ENCODE measurements at places on chromosomes 6 and 20. TPM values are rescaled to one million over a fixed set of nuclear protein-coding genes. Genes with fewer than 3 reads are reported as not detected.

DNA sequence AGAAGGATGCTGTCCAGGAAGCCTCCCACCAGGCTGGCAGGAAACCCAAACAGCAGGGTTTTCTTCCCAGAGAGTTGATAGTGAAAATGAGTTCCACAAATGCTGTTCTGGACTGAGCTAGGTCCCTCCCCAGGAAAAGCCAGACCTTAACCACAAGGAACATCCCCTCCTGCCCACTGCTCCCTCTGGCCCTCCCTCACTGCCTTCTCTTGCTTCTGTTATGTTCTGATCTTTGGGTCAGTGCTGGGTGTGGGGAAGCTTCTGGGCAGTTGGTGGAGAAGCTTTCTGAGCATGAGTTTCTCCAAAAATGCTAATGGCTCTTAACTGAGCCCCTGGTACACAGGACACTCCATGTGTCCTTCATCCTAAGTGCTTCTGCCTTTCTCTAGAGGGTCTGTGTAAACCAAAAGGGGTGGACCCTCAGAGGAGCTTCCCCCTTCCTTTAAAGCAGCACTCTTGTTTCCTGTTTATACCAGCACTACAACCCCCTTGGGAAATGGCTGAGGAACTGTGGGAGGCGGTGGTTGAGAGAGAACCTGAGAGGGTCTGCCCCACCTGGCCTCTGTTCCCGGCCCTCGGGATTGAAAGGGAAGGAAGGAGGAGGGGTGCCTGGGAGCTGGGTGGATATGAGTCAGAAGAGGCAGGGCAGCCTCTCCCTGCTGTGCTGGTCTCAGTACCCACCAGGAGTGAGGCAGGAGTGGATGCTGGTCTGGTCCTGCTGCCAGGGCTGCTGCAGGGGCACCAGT lies 42.0 kb downstream of the CDS2 start:
- peak; percentile 72 for ATAC-seq

C20orf202 gene
- 0.24 TPM for total RNA-seq

GRCh38 chr6:115982453-115982852 lies 78.2 kb downstream of the FRK start:
- no peak for ATAC-seq

GRCh38 chr6:117446861-117447260 lies 21.1 kb upstream of the ROS1 start:
- no peak for ATAC-seq

HLA-DRB1 gene
- 17.3 TPM for total RNA-seq

OR2B6 gene
- not detected for total RNA-seq

- ATAC-seq = no peak
Measured at GRCh38 chr20:30281584-30282197, 975.8 kb upstream of the DEFB115 start.

ID4 gene
- total RNA-seq = 10.2 TPM

GRCh38 chr6:31378062-31378720 lies 21.2 kb upstream of the HLA-B start:
- ATAC-seq = no peak

COL19A1 gene
- 0.04 TPM for total RNA-seq

- ATAC-seq = no peak
Measured at GRCh38 chr20:23550227-23550626, 18.1 kb downstream of the CST9L start.

DNA sequence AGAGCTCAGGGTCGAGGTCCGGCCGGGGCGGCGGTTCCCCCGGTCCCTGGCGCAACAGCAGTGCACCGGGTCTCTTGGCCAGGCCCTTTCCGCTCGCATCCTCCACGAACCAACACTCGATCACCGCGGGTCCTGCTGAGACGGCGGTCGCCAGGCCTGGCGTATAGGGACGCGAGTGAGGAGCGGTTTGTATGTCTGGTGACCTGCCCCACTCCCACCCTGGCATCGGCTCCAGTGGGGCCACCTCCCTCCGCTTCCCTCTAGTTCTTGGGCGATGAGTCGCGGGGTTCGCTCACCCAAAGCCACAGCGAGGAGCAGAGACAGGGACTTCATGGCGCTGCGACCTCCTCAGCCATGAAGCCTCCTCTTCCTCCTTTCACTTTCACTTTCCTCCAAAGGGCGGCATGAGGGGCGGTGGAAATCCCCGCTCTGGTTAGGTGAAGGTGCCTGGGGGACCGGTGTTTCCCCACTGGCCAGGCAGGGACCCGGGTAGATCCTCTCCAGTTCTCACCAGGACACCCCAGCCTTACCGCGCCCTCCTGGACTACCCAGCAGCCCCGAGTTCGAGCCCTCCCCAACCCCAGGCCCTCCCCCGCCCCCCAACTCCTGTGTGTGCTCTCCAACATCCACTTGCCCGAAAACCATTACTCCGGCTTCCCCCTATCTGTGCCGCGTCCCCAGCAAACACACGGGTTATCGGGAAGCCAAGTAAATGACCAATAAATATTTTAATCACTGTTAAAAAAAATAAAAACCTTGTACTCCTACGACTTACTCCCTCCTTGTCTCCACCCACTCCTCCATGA lies at the start of gene TAPBP:
TAPBP (minus strand) TSS at position 370 of the 806 bp plus-strand sequence; CDS start at position 333, 37 bp downstream.
- ATAC-seq = peak; percentile 5

KIFC1 gene
- total RNA-seq = 19.0 TPM

- no peak for ATAC-seq
Measured at GRCh38 chr20:5829241-5829809, 79.1 kb downstream of the SHLD1 start.

DNA sequence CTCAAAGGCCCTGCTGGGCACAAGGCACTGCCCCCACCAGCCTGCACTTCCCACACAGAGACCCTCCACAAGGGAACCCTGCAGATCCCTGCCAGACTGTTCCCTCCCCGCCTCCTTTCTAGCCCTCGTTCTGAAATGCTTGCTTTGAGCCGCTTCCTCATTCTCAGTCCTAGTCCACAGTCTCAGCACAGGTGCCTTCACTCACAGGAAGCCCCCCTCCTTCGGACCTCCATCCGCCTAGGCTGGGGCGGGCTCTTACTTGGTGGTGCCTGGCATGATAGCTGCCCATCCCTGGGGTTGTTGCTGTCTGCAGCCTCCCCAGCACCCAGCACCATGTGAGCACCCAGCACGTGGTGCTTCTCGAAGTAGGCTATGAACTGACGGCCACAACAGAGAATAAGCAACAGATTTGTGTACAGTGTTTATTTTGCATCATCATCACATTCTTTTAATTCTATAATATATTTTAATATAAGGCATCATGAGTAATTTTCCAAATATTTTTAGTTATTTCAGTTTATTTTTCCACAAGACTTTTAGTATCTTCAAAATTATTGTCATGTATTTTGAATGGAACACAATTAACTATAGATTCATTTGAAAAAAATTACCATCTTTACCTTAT lies 12.3 kb downstream of the CST5 start:
- ATAC-seq = no peak

DNA sequence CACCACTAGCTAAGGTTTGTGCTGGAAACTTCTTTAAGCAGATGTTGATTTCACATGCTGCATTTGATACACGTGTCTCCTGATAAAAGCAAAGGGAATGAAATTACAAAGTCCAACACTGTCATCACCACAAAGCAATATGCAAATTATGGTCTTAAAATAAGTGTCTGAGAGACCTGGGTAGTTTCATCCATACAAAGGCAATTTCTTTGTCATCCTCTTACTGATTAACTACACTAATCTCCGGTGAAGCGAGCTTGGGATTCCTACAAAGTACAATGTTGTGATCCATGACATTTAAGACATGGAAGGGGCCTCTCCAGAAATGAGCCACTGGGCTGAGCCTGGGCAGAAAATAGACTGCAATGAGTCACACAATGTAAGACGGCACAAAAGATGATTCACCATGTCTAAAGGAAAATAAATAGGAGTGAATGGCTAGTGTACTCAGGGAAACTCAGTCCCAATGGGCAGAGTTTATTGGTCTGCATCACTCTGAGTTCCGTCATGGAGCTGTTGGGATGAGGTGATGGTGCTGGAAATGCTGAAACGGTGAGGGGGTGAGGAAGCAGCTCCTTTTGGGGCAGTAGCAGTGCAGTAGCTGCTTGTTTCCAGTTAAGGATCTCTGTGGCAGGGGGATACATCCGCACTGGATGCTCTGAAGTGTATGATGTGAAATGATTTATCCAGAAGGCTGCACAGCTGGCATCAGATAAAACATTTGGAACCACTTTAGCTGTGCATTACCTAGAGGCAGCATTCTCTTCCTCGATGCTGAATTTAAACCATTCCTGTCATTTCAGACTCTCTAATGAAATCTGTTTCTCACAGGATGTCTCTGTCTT lies 103.3 kb downstream of the IBTK start:
- ATAC-seq = peak; percentile 96

- no peak for ATAC-seq
Measured at GRCh38 chr6:25617997-25618396, 34.0 kb upstream of the SCGN start.

RAD21L1 gene
- not detected for total RNA-seq

DNA sequence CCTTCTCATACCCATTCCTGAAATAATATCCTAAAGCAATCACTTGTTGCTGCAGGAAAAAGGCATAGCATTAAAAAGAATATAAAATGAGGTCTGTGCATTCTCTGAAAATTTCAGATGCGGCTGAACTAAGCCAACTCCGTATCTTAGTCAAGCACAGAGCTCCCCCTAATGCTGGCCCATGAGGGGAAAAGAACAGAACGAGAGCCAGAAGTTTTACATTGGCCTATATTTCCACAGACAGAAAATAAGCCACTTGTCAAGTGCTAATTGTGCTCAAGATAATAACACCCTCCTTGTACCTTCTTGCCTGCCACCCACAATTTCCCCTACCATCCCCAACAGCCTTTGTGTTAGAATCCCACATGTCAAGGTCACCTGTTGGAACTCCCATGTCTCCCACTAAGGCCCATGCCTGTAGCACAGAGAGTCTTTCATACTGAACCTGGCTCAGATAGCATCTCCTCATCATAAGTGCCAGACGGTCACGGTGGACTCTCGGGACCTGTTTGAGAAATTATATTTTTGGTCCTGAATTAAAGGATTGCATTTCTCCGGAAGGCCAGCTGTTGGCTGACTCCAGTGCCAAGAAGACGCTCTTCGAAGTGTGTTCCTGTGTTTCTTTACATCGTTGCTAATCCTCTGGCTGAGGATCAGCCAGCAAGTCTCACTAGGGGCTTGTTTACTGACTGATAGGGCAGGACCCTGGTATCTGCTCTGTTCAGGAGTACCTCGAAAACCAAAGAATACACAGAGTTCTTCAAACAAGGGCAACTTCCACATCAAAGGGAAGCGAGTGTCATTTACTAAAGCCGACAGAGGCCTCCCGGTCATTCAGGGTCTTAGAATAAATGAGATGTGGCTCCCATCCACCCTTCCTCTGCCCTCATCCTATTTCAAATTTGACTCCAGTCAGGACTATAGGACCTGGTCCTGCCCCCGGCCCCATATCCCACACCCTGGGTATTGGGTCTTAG lies 183.4 kb upstream of the FBXL4 start:
- ATAC-seq = no peak

SEL1L2 gene
- total RNA-seq = not detected

MLIP gene
- total RNA-seq = 8.5 TPM

CRISP2 gene
- total RNA-seq = not detected

CRIP3 gene
- total RNA-seq = 0.28 TPM
